ENCODE measurements at places on chromosomes 5 and 9.

GRCh38 chr5:45491368-45491767 lies 204.8 kb downstream of the HCN1 start:
- no peak for DNase-seq

DNA sequence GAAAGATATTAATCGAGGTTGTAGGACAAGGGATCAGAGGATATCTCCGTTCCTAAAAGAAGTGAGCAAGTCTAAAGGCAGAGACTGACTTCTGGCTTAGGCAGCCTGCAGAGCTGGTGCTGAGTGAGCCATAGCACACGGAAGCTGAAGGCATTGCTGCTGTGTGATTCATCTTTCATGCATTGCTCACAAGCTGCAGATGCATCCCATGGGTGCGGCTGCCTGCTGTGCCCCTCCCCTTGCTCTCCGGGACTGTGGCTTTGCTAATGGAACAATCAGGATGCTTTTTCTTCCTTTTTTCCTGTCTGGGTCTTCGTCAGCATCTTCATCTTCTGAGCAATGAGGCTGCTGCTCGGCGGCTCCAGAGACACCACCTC lies 341.4 kb downstream of the DIRAS2 start:
- no peak for DNase-seq

DNA sequence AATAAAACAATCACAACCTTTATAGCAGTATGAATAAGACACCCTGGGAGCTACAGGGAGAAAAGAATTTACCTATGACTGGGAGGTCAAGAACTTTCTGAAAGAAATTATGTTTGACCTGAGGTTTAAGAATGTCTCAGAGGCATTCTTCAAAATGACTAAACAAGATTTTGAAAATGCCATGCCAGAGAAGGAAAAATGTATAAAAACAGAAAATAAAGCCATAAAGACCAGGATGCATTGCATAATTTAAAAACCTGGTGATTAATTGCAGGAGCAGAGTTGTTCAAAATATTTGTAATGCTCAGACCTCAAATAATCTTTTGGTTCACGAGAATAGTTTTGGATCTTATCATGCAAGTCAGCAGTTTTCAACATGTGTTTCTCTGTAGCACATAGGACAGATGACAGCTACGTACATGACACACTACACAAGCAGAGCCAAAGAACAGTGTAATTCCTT lies 954.7 kb upstream of the ARRDC3 start:
- DNase-seq = no peak

DNA sequence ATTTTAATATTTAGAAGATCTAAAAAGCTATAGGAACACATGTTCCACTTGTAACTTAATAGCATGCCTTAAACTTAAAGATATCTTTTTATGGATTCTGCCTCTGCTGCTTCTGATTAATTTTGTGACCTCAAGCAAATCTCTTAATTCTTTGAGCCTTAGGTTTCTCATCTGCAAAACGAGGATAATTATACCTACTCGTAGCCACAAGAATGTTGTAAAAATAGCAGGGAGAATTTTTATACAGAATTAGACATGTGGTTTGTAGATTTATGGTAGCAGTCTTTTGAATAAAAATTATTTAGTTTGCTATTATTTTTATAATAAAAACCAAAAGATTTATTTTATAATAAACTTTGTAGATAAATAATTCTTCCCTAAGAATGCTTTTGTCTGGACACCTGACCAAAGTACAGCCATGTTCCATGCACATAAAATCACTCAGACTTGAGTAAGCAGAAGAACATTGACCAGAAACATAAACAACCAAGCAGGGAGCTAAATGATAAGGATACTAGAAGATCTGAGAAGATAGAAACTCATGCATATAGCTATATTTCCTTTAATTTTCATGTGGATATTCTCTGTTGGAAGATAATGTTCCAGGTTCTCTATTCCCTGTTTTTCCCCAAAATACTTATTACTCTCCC lies 18.5 kb downstream of the C9orf85 start:
- no peak for DNase-seq

GRCh38 chr9:74133921-74134320 lies 363.2 kb upstream of the RORB start:
- DNase-seq = no peak

- DNase-seq = peak; percentile 4
Observed at GRCh38 chr9:111661802-111662521, 557 bp downstream of the GNG10 start.

GRCh38 chr5:6166698-6167394 lies 211.5 kb downstream of the MED10 start:
- DNase-seq = no peak

All from NCI-H1930 (cell line).